ENCODE measurements at places on chromosomes 3 and 15.

GRCh38 chr15:57697588-57697987 is 8.9 kb upstream of the POLR2M start:
- DNase-seq = no peak

GRCh38 chr3:14177580-14178246 is 688 bp downstream of the XPC start:
- DNase-seq = no peak

DNA sequence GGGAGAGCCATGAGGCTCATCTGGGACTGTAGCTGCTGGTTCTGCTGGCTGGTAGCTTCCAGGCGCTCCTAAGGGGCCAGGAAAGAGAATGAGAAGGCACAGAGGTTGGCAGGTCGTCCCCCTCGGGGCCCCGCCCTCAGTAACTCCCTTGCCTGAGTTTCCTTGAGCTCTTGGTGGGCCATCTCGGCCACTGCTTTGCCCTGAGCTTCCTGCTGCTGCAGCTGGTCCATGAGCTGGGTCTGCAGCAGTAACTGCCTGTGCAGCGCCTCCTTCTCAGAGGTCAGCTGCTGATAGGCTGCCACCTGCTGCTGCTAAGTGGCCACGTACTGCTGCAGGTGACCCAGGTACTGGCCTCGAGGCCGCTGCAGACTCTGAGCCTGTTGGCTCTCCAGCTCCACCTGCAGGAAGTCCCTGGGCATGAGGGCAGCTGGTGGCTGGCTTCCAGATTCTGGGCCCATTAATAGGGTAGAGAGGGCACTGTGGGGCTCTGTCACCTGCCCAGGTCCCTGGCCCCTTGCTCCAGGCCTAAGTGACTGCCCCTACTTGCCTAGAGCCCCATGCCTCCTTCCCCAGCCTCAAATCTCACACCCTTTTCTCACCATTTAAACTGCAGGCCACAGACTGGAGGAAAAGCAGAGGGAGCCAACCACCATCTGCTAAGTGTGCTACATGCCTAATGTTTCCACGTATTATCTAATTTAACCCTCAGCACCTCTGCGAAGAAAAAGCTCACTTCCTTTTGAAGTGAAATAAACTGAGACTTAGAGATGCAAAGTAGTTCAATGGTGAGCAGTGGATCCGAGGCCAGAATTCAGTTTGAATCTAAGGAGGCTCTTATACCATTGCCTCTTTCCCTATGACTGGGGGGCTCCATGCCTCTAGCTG is 10.8 kb upstream of the VPS33B start:
- DNase-seq = peak; percentile 68

- DNase-seq = peak; percentile 34
Observed at GRCh38 chr3:179149406-179149867, 1.3 kb downstream of the PIK3CA start.

DNA sequence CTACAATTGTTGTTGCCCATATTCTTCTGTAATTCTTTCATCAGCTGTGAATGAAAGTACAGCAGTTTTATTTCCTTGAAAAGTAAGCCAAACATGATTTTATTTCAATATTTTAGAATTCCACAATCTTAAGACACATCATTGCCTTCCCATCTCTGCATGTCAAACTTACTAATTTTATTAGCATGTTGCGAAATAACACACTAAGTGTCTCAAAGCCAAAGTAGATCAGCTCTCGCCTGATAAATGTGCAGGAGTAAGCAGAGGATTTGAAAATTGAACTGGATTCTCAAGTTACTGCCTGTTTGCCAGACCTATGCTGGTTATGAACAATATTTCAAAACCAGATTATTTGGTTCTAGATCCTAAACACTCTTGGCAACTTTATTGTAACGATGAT is 25.7 kb downstream of the TGFBR2 start:
- DNase-seq = no peak

DNA sequence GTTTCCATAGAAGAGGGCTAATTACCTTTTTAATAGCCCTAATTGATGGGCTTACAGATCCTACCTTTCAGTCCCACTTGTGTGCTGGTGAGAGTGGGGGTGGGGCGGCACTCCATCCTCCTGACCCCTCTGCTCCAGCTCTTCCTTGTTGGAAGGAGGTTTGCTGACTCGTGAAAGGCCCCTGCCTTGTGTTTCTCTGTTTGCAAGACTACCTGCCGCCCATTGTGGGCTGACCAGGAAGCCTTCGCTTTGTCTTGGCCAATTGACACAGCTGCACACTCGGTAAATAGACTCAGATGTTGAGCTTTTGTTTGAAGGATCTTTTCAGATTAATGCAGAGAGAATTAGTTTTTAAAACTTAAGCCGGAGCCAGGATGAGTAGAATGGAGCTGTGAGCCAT is 197.3 kb upstream of the HES1 start:
- DNase-seq = no peak

DNA sequence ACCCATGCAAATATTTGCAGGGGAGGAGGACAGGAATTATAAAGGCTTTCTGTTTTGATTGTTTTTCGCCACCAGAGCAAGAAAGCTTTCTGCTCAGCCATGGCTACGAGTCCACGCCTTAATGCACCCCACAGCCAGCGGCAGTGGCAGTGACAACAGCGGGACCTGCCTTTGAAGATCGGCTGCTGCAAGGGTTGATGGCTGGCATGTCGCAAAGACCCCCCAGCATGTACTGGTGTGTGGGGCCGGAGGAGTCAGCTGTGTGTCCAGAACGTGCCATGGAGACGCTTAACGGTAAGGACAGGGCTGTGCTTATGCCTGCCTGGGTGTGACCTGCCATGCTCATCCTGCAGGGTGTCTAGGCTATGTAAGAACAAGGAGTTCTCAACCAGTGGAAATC is 5.3 kb downstream of the LRRK1 start:
- no peak for DNase-seq

DNA sequence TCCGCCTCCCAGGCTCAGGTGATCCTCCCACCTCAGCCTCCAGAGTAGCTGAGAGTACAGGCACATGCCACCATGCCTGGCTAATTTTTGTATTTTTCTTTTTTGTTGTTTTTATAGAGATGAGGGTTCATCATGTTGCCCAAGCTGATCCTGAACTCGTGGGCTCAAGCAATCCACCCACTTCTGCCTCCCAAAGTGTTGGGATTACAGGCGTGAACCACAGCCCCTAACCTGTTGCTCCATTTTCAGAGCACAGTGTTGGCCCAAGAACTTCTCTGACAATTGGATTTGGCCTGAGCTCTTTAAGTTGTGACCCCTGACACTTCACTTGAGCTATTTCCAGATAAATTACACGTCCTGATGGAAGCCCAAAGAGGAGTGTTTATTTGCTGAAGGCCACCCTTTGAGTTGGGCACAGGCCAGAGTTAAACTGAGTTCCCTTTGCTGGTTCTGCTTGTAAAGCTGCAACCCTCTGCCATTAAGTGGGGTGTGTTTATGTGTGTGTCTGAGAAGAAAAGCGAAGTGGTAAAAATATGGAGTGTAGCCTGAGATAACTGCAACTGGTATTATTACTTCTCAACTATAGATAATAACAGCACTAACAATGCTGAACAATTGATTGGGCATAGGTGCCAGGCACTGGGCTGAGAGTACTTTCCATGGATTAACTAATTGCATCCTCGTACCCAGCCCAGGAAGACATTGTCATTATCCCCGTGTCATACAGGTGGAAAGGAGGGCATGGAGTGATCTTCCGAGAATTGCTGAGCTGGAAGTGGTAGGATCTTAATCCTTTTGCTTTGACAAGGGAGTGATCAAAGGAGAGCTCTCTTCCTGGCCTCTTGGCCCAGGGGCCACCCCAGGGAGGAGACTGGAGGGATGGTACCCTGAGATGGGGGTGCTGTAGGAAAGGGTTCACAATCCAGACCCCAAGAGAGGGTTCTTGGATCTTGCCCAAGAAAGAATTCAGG is 91.5 kb upstream of the PROK2 start:
- DNase-seq = no peak

DNA sequence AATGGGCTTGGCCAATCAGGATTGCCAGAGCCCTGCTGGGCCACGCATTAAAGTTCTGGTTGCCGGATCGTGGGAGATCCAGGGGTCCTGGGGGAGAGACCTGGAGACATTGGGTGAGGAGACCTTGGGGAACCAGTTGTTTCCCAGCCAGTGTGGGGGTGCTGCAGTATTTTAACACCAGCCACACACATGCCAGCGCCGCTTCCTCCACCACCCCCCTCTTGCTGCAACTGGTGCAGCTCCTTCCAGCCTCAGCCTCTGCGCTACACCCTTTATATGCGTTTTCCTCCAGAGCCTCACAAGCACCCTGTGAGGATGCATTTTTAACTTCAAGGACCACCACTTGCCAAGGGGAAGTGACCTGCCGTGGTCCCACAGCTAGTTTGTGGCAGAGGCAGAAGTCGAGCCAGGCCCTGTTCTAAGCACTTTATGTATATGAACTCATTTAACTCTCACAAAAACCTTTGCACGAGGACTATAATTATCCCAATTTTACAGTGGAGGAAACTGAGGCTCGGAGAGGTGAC is 29.4 kb upstream of the GRIP2 start:
- DNase-seq = no peak

DNA sequence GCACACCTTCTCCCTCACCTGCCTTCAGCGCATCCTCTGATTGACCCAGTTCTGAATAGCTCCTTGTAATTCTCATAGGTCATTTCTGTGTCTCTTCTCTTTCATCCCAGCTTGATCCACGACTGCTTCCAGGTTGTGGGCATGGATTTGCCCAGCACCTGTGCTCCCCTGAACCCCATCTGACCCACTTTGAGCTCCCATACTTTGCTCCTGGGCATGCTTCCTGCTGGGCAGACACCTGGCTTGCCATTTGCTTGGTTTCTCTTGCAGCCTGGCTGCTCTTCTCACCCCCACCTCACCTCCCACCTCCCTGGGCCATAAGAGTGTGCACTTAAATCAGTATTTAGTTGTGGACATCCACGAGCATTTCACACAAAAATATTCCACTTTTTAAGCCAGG is 635.5 kb downstream of the TBL1XR1 start:
- no peak for DNase-seq

- DNase-seq = no peak
Observed at GRCh38 chr15:80599359-80599758, 95.8 kb upstream of the ABHD17C start.

All from activated CD4-positive, alpha-beta T cell treated with anti-CD3 and anti-CD28 coated beads, Interleukin-2, amount 10 ng/mL, durations not matched to agents 7 days and 5 days (primary cell).